ENCODE measurements at places on chromosomes 16 and 17.
A peak's percentile ranks its signal among the peaks of the same experiment; 100 is the strongest.

- no peak for DNase-seq
Measured at GRCh38 chr17:27559506-27560481, 71.2 kb upstream of the LGALS9 start.

- no peak for DNase-seq
Measured at GRCh38 chr17:76371656-76372628, 12.5 kb upstream of the SPHK1 start.

- DNase-seq: peak; percentile 74
Measured at GRCh38 chr17:2400474-2400866, 390 bp downstream of the MNT start.

- DNase-seq: no peak
Measured at GRCh38 chr16:79265196-79265595, 335.3 kb downstream of the MAF start.

DNA sequence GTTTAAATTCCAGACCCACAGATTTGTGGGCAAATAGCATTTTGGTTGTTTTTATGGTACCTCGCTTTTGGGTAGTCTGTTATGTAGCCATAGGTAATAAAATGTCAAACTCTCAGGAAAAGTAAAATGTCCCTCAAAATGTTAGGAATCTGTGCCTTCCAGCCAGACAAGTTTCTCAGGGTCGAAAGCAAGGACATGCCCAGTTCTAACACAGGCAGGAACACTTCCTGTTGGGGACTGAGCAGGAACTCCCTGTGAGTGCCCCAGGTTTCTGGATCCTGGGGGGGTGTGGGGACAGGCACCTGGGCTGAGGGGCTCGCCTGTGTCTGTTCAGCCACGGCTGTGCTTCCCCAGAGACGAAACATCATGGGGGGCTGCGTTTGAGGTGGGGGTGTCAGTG lies 62.3 kb downstream of the GNA13 start:
- DNase-seq: no peak

DNA sequence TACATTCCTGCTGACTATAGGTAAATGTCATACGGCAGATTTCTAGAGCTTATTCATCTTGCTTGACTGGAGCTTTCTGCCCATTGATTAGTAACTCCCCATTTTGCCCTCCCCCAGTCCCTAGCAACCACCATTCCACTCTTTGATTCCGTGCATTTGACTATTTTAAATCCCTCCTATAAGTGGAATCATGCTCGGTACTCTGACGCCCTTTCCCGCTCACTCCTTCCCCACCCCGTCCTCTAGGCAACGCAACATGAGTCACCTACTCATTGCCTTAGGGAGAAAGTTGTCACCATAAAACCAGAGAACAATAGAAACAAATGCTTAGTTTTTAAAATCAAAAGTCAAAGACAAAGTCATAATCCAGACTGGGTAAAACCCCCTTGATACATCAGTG lies 45.5 kb upstream of the RBBP6 start:
- DNase-seq: no peak

GRCh38 chr17:80180192-80180591 lies 10.4 kb downstream of the CARD14 start:
- DNase-seq: no peak

DNA sequence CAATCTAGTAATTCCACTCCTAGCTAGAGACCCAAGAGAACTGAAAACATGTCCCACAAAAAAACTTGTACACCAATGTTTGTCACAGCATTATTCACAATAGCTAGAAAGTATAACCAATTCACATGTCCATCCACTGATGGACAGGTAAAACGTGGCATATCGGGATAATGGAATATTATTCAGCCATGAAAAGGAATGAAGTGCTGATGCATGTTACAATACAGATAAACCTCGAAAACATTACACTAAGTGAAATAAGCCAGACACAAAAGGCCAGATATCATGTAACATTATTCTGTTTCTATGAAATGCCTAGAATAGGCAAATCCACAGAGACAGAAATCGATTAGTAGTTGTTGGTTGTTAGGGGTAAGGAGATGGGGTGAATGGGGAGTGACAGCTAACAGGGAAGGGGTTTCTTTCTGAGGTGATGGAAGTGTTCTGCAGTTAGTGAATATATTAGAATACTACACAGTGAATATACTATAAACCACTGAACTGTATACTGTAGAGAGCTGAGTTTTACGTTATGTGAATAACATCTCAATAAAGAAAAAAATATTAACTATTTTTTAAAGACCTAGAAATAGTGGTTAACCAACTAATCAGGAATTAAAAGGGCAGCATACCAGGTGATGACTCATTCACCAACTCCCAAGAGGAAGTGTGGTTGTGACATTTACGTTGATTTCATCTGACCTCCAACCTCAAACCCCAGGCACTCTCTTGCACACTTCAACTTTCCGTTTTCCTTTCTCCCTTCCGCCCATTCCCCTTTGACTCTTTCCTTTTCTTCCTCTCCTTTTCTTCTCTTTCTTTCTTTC lies 48.6 kb downstream of the GAS7 start:
- DNase-seq: peak; percentile 31

All from stimulated activated naive CD8-positive, alpha-beta T cell treated with anti-CD3 and anti-CD28 coated beads, Interleukin-15, Interleukin-2, amounts not matched to agents 100 U/mL and 50 U/mL, for 24 hours (primary cell).